ENCODE measurements at places on chromosomes 5 and 9. TPM values are rescaled to one million over a fixed set of nuclear protein-coding genes. Genes with fewer than 3 reads are reported as not detected.

The ASTN2 gene
- total RNA-seq: 4.6 TPM

- no peak for DNase-seq
Measured at GRCh38 chr5:81006231-81006630, 46.1 kb downstream of the RASGRF2 start.

GRCh38 chr5:40689438-40689837 lies 9.7 kb downstream of the PTGER4 start:
- no peak for DNase-seq

DNA sequence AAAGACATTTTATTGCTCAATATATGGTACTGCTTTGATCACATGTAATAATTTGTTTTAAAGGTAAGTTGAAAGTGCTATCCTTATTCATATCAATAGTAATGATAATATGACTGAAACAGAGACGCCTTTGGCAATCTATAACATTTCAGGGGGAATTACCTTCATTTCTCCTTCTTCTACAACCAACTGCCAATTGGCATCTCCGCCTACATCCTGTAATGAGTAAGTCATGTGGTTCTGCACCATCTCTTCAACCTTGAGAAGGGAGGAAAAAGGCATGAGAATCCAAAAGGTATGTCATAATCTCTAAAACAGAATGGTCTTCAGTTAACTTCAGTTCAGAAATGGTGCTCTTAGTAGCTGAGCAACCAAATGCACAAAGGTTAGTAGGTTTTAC lies 52.4 kb downstream of the HMGCR start:
- no peak for DNase-seq

- no peak for DNase-seq
Measured at GRCh38 chr9:121884057-121884541, 209.0 kb downstream of the TTLL11 start.

The OTP gene
- not detected for total RNA-seq

DNA sequence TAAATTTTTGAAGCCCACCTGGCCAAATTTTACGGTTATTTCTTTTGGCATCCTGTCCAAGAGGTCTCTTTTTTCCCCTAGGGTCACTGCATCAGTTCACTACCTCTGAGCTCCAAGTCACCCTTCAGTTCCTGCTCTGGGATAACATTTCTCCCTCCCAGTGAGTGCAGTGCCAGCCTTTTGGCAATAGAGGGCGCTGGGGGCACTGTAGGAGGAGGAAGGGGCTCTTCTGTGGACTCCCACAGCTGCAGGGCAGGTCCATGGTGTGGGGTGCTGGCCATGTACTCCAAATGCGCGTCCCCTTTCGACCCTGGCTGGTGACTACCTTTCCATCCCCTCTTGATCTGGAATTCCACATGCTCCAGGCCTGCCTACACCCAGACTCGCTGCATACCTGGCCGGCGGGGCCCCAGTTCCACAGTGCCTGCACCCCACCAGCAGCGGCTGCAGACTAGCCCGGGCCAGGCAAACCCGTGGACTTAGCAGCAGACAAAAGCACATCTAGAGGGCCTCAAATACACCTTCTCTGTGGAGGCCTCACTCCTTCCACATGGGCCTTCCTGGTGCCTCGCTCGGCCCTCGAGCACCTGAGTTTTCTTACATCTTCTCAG lies 20.3 kb upstream of the NINJ1 start:
- DNase-seq: no peak

The PTGES gene
- total RNA-seq: 4.5 TPM

DNA sequence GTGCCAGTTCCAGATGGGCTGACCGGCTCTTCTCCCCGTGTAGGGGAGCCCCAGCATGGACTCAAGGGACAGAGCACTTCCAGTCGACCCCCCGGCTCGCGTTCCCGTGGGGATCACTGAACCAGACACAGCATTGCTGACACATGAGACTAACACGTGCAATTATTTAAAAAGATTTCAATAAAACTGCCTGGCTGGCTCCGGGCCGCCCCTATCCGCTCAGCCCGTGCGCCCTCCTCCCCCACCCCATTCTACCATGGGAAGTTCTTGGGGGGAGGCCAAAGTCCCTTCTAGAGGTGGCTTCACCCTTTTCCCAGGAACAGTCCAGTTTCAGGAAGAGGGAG lies 4.7 kb downstream of the TESK1 start:
- no peak for DNase-seq

The INSL6 gene
- not detected for total RNA-seq

- DNase-seq: no peak
Measured at GRCh38 chr5:65191554-65192135, 290.1 kb downstream of the ADAMTS6 start.

- no peak for DNase-seq
Measured at GRCh38 chr5:63811961-63812360, 150.3 kb downstream of the HTR1A start.
